A549 treated with GW870086 at 1 μM for 4 hours (cell line): ENCODE measurements at places on chromosomes 3 and 15. TPM values are rescaled to one million over a fixed set of nuclear protein-coding genes. Genes with fewer than 3 reads are reported as not detected.

The LEO1 gene
- 46.3 to 66.7 TPM (median 49.4 TPM) in 5 replicates for total RNA-seq

The MKRN2OS gene
- not detected in 5 replicates for total RNA-seq

The APBA2 gene
- total RNA-seq = 16.3 to 20.1 TPM (median 18.2 TPM) in 5 replicates

The FBXL22 gene
- total RNA-seq = 0.09 to 0.33 TPM (median 0.17 TPM) in 5 replicates

The LXN gene
- total RNA-seq = 57.0 to 72.7 TPM (median 60.2 TPM) in 5 replicates

The DPH3 gene
- total RNA-seq = 20.0 to 29.0 TPM (median 25.6 TPM) in 5 replicates

The ARGFX gene
- not detected in 5 replicates for total RNA-seq

The SNX22 gene
- 0.74 to 1.3 TPM (median 0.99 TPM) in 5 replicates for total RNA-seq

The WDR93 gene
- total RNA-seq = 0.10 to 0.19 TPM (median 0.18 TPM) in 5 replicates

The PIGB gene
- 10.7 to 13.7 TPM (median 12.4 TPM) in 5 replicates for total RNA-seq

The LTK gene
- 0.03 to 0.43 TPM (median 0.10 TPM) in 4 of 5 replicates, not detected in the other for total RNA-seq

The PLA2G4F gene
- not detected in 5 replicates for total RNA-seq

The NTRK3 gene
- 16.5 to 25.8 TPM (median 22.9 TPM) in 5 replicates for total RNA-seq

The CFAP100 gene
- not detected in 5 replicates for total RNA-seq

The ARRDC4 gene
- 0.11 to 0.27 TPM (median 0.21 TPM) in 5 replicates for total RNA-seq

The PP2D1 gene
- total RNA-seq = not detected in 5 replicates

The XCR1 gene
- not detected in 5 replicates for total RNA-seq

The PLA2G4E gene
- not detected in 5 replicates for total RNA-seq

The VGLL3 gene
- 3.2 to 8.1 TPM (median 6.2 TPM) in 5 replicates for total RNA-seq

The U2SURP gene
- 65.8 to 101 TPM (median 90.7 TPM) in 5 replicates for total RNA-seq

The RPS27L gene
- 363 to 430 TPM (median 408 TPM) in 5 replicates for total RNA-seq

The SLC35A5 gene
- total RNA-seq = 11.7 to 18.1 TPM (median 16.0 TPM) in 5 replicates

The CCDC71 gene
- 11.0 to 14.9 TPM (median 12.2 TPM) in 5 replicates for total RNA-seq

The NMNAT3 gene
- total RNA-seq = 1.2 to 2.3 TPM (median 1.6 TPM) in 5 replicates

The ST8SIA2 gene
- 0.37 to 0.67 TPM (median 0.52 TPM) in 5 replicates for total RNA-seq

The TPM1 gene
- total RNA-seq = 397 to 502 TPM (median 465 TPM) in 5 replicates

The KCNAB1 gene
- total RNA-seq = not detected in 5 replicates

The TMOD2 gene
- 0.93 to 1.9 TPM (median 1.8 TPM) in 5 replicates for total RNA-seq

The SEMA6D gene
- not detected in 5 replicates for total RNA-seq

The CLSTN2 gene
- total RNA-seq = 0.03 to 0.07 TPM (median 0.03 TPM) in 5 replicates

The KIF23 gene
- total RNA-seq = 70.2 to 83.9 TPM (median 78.2 TPM) in 5 replicates

The SYNPR gene
- not detected in 5 replicates for total RNA-seq

The FGD5 gene
- total RNA-seq = 0.06 to 0.18 TPM in 2 of 5 replicates, not detected in the others

The BHLHE40 gene
- 72.0 to 96.2 TPM (median 88.2 TPM) in 5 replicates for total RNA-seq

The WDR49 gene
- not detected in 5 replicates for total RNA-seq

The GOLGA6L7 gene
- not detected in 5 replicates for total RNA-seq

The CNTN4 gene
- not detected in 5 replicates for total RNA-seq

The ATP13A5 gene
- not detected in 5 replicates for total RNA-seq

The SLC9C1 gene
- total RNA-seq = not detected in 5 replicates

The ATP10A gene
- total RNA-seq = 7.9 to 10.6 TPM (median 9.3 TPM) in 5 replicates

The GOLGA8N gene
- total RNA-seq = 1.1 to 1.7 TPM (median 1.4 TPM) in 5 replicates

The SLC22A14 gene
- total RNA-seq = not detected in 5 replicates

The DUOXA2 gene
- not detected in 5 replicates for total RNA-seq

The TPRG1 gene
- 0.23 to 0.37 TPM (median 0.29 TPM) in 5 replicates for total RNA-seq

The MINAR1 gene
- 0.39 to 0.64 TPM (median 0.53 TPM) in 5 replicates for total RNA-seq

The CLDN18 gene
- not detected in 5 replicates for total RNA-seq
